Uterus (tissue), 4 donors: ENCODE measurements at places on chromosomes 5 and 9. TPM values are rescaled to one million over a fixed set of nuclear protein-coding genes. Genes with fewer than 3 reads are reported as not detected.

Gene HSPB3
- total RNA-seq = 1.7 TPM

Gene GM2A
- 14.7 TPM for total RNA-seq

Gene EDIL3
- 15.1 TPM for total RNA-seq

Gene CD274
- 0.90 TPM for total RNA-seq

Gene GABRP
- total RNA-seq = 0.88 TPM

Gene TRPM3
- total RNA-seq = 2.1 TPM

Gene CENPH
- total RNA-seq = 5.3 TPM

Gene UBE2QL1
- total RNA-seq = not detected

Gene IER5L
- 31.0 TPM for total RNA-seq

Gene GPX3
- 1,241 TPM for total RNA-seq

Gene GDA
- total RNA-seq = 4.8 TPM

Gene KCNN2
- total RNA-seq = 3.6 TPM

Gene SEC24A
- total RNA-seq = 34.1 TPM

Gene ZNF354C
- total RNA-seq = 38.7 TPM

Gene CDH9
- not detected for total RNA-seq

Gene TMEM232
- 19.3 TPM for total RNA-seq

Gene PDE6A
- not detected for total RNA-seq

Gene IRX1
- not detected for total RNA-seq

Gene QRFP
- total RNA-seq = not detected

Gene FSTL4
- total RNA-seq = 0.41 TPM

Gene DMGDH
- total RNA-seq = 2.8 TPM

Gene STPG3
- total RNA-seq = not detected

Gene FAM221B
- total RNA-seq = not detected

Gene FCN2
- total RNA-seq = 0.49 TPM

Gene FGF10
- total RNA-seq = 5.9 TPM

Gene ADRB2
- 2.9 TPM for total RNA-seq

Gene MSX2
- total RNA-seq = not detected

Gene FBXO38
- total RNA-seq = 62.4 TPM

Gene OXCT1
- 32.8 TPM for total RNA-seq

Gene FOXD4L5
- not detected for total RNA-seq

Gene SHISAL2B
- not detected for total RNA-seq

Gene CDC20B
- total RNA-seq = not detected
